SK-N-SH treated with all-trans-retinoic acid at 6 μM for 48 hours (cell line): ENCODE measurements at places on chromosomes 5 and 9.

DNA sequence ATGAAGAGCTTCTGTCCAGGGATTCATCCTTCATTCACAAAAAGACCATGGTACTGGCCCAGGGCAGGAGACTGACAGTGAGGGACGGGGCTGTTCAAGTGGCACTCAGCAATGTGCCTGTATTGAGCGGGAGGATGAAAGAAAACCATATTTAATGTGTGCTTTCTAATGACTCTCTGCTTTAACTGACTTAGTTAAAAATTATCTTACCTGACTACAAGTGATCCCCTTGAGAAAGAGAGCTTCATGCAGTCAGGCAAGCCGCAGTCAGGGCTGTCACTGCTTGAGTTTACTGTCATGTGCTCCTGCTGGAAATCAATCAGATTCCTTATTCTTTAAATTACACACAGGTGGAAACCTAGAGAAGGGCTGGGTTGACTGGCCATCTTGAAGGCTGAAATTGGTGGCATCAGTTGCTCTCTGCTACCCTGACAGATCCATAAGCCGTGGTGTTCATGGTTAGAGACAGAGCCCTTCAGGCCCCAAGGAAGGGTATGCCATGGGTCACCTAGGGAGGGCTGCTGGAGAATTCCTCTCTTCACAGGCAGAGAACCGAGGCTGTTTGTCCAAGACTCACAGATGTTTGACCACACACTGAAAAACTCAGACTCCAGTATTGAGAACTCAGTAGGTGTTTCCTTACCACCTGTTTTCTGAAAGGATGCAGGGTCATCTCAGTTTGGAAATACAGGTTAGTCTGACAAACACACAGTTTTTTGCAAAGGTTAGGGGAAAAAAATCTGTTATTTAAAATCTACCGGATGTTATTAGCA lies 70.9 kb downstream of the TRIO start:
- no peak for ATAC-seq

- ATAC-seq = peak; percentile 5; the same call in 2 of the 3 replicates
Measured at GRCh38 chr9:134293031-134293521, 33.2 kb upstream of the RXRA start.

DNA sequence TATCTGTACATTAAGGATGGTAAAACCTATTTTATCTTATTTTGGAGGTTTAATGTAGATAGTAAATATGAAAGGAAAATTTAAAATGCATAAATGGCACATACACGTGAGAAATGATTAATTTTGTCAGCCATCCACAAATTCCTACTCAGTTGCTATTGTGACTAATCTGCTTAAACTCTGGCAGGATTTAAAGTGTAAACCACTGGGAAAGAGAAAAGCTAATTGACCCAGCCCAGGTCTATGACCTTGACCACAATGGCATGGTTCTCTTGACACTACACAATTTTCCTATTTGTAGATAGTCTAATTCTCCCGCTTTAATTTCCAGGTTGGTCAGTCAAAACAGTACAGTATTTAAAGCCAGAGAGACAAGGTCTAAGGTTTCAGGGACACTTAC lies 459.0 kb upstream of the KLF4 start:
- ATAC-seq = no peak

DNA sequence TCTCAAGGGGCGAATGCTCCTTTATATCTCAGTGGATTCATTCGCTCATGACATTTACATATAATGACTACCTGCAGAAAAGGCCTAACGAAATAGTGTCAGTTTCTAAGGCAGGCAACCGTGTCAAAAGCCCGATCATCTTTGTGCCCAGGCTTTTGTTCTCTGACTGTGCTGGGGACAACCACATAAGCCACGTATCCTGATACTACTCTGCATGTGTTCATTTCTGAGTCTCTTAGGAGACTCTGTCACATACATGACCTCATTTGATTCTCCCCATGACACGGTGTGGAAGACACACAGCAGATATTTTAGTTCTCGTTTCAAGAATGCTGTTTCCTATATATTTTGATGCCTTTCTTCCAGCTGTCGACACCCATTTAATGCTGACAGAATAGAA lies 598.5 kb downstream of the BNC2 start:
- ATAC-seq = no peak

DNA sequence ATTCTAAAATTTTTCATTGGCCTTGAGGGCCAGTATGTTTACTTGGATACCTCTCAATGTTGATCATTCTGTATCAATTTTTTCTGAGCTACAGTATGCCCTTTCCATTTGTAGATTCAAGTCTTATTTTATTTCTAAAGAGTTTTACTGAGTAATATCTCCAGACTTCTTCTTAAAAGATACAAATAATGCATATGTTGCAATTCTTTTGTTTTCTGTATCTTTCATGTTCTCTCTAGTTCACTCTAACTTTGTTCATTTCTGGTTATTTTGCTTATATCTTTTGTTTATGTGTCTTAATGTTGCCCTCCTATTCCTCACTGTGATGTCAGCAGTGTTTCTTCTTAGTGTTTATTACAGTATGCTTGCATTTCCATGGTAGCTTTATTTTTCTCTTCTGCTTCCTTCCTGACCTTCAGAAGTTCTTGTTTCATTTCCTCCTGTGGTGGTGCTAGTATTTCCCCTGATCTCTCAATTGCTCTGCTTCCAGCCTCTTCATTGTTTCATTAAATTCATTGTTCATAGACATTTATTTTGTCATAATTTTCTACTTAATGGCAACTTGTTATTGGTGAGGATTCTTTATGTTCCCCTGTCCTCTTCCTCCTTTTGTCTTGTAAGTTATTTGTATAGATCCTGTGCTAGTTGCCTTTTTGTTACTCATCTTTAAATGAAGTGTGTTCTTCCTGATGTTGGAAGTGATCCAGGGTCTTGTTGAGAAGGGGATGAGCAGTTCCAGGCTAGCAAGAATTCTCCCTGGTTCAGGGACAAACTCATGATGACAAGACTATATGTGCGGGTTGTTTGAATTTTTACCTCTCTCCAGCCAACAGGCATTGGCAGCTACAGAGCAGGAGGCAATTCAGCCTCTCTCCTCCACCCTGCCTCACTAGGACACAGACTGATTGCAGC lies 160.8 kb downstream of the DEPDC1B start:
- no peak for ATAC-seq

DNA sequence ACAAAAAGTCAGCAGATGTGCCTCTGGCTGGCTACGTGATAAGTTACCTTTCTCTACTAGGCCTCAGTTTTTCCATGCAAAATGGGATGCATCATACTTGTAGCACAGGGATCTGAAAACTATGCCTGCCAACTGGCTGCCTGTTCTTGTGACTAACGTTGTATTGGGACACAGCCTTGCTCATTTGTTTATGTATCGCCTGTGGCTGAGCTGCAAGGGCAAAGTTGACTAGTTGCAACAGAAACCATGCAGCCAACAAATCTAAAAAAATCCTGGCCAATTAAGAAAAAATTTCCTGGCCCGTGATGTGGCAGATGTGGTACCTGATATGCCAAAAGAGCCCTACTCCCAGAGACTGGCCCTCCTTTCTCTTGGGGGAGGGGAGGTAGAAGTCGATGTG lies 131.3 kb downstream of the SEC61B start:
- no peak for ATAC-seq

DNA sequence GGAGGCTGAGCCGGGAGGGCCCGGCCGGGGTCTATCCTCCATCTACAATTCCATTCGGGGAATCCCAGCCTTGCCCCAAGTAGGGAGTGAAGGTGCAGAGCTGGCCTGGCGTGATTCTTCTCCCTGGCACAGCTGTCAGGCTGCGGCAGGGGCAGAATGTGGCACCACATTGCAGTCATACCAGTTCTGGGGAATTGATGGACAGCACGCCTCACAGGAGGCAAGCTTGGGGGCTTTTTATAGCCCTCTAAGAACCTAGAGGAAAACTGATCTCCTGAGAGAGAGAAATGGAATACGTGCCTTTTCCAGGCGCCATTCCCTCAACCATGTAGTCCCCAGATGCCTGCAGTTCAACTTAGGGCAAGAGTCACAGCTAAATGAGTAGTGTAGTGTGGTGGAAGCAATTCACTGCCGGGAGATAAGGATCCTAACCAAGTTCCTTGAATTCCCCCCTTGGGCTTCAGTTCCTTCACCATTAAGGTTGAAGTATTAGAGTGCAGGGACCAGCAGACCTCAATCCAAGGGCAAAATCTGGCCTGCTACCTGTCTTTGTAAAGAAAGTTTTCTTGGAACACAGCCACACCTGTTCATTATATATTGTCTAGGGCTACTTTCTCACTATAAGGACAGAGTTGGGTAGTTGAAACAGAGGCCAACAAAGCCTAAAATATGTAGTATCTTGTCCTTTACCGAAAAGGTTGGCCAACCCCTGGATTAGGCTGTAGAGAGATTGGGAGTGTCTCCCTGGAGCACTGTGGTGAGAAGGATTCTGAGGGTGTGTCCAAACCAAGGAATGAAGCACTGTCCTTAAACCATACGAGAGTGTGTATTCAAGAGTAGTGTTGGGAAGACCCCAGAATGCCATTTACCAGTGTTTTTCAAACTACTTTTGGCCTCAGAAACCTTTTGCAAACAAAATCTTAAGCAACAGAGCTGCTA lies 10.6 kb downstream of the AFAP1L1 start:
- no peak for ATAC-seq

GRCh38 chr9:136182420-136182787 lies 22.5 kb downstream of the LHX3 start:
- no peak for ATAC-seq

- ATAC-seq = no peak
Measured at GRCh38 chr9:84583866-84584265, 85.7 kb upstream of the NTRK2 start.

- no peak for ATAC-seq
Measured at GRCh38 chr9:88013035-88013434, 38.7 kb upstream of the CDK20 start.

DNA sequence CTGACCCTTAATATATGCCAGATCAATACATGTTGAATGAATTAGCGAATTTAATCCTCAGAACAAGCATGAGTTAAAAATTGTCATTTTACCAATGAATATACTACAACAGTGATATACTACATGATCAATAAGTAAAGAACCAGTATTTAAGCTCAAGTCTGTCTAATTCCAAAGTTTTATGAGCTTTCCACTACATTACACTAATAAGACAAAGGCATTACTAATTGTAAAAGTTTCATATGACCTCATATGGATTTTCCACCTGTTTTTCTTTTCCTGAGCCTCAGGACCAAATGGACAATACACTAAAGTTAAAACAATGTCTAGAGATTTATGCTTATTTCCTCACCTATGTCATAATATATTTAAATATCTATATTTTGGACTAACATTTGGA lies 80.8 kb downstream of the OXCT1 start:
- no peak for ATAC-seq

- no peak for ATAC-seq
Measured at GRCh38 chr9:124146031-124146561, 111.7 kb upstream of the NEK6 start.

GRCh38 chr9:91680106-91680505 lies 256.5 kb upstream of the NFIL3 start:
- no peak for ATAC-seq

- no peak for ATAC-seq
Measured at GRCh38 chr5:38423276-38424147, 132.9 kb downstream of the LIFR start.

GRCh38 chr5:118888556-118888955 lies 99.8 kb downstream of the DTWD2 start:
- ATAC-seq = no peak

DNA sequence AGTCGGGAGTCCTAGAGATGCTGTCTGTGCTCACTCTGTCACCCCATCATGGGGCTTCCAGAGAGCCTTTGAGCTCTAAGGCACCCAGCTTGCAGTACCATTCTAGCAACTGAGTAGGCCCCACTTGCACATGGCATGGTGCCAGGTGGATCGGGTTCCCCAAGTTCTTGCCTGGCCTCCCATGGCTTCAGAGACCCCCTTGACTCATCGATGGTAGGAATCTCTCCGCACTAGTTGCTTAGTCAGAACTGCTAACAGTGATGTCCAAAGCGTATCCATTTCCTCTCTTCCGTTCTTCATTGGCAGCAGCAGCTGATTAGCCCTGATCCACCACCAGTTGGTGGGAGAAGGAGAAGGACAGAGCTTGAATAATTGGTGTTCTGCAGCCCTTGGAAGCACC lies 70.3 kb upstream of the RARS1 start:
- ATAC-seq = no peak

DNA sequence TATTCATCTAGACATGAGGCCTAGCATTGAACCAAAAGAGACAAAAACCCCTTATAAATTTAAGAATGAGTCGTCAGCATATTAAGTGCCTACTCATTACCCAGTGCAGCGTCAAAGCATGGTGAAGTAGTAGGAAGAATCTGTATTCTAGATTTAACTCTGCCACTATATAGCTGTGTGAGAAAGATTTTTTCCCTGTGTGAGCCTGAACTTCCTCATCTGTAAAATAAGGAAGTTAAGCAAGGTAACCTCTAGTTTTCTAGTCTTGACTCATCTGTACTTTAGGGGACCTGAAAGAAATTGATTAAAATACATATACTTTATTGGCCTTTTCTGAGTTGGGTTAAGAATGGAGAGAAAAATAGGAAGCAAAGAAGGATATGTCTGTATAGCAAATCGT lies 82.1 kb upstream of the RUSC2 start:
- ATAC-seq = no peak

- peak; percentile 91 for ATAC-seq
Measured at GRCh38 chr5:171494452-171495121, 75.1 kb downstream of the FGF18 start.

- ATAC-seq = no peak
Measured at GRCh38 chr5:142281966-142282365, 42.9 kb downstream of the SPRY4 start.

GRCh38 chr5:169702693-169703481 lies 65.8 kb downstream of the DOCK2 start:
- peak; percentile 48 for ATAC-seq

- ATAC-seq = peak; percentile 82
Measured at GRCh38 chr9:100473276-100474081, 530 bp downstream of the TMEFF1 start.
